Aorta (tissue), 5 donors: ENCODE measurements at places on chromosomes 6 and 20. TPM values are rescaled to one million over a fixed set of nuclear protein-coding genes. Genes with fewer than 3 reads are reported as not detected.

DNA sequence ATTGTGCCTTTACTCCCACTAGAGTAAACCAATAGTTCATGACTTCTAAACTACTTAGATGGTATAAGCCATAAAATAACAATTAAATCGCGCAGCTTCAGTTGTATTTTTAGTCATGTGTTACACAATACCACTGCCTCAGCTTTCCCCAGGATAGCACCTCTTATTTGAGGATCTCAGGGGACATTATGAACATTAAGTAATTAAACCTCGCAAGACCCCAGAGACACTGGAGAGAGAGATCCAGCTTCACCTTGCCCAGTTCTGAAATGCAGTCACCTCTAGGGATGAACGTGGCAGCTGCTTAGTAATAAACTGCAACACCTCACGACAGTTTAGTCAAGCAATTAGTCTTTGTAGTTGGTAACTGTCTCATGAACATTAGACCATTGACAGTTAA, 87.1 kb downstream of the CFAP61 start:
- H3K4me3 ChIP-seq: no peak overlapping the region
- DNase-seq: no peak
- H3K4me1 ChIP-seq: no peaks in the 10 kb centered on the region
- no peak overlapping the region for H3K27ac ChIP-seq

DNA sequence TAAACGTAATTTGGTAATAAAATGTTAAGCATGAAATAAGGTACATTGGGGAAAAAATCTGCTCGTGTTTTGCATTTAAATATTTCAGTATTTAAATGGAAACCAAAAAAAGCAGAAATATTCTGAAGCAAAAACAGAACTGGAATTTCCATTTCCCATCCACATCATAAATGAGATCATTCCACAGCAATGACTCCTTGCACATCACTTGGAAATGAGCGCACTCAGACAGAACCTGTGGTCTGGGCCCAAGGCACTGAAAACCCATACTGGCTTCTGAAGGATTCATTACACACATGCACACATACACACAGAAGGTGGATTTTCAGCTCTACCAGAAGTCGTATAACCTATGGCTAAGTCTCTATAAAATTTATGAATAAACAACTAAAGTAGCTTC, 174.8 kb downstream of the IBTK start:
- H3K27me3 ChIP-seq: no peaks in the 10 kb centered on the region
- no peak overlapping the region for H3K27ac ChIP-seq
- DNase-seq: no peak
- H3K4me1 ChIP-seq: peaks cover 5% of the 10 kb centered on the region
- no peak overlapping the region for H3K4me3 ChIP-seq
- H3K36me3 ChIP-seq: no peaks in the 10 kb centered on the region

LY6G6F gene
- total RNA-seq: not detected

- no peak overlapping the region for H3K4me3 ChIP-seq
- H3K27me3 ChIP-seq: no peaks in the 10 kb centered on the region
- no peaks in the 10 kb centered on the region for H3K36me3 ChIP-seq
- no peak for DNase-seq
- H3K27ac ChIP-seq: no peak overlapping the region
- no peaks in the 10 kb centered on the region for H3K4me1 ChIP-seq
These were observed 31.0 kb upstream of the ASIP start for GRCh38 chr20:34210271-34210670.

PRICKLE4 gene
- 8.8 TPM for total RNA-seq

TTK gene
- 0.84 TPM for total RNA-seq

GRCh38 chr6:14664112-14664601, 546.6 kb downstream of the CD83 start:
- DNase-seq: no peak
- H3K4me1 ChIP-seq: no peaks in the 10 kb centered on the region
- H3K36me3 ChIP-seq: no peaks in the 10 kb centered on the region

TBX18 gene
- total RNA-seq: 58.6 TPM

NXT1 gene
- 18.7 TPM for total RNA-seq

GRCh38 chr6:4947716-4948115, 56.1 kb downstream of the RPP40 start:
- no peaks in the 10 kb centered on the region for H3K4me1 ChIP-seq
- H3K27ac ChIP-seq: no peak overlapping the region
- DNase-seq: no peak
- peaks cover 5% of the 10 kb centered on the region for H3K36me3 ChIP-seq
